ENCODE measurements at places on chromosomes 7 and 10. TPM values are rescaled to one million over a fixed set of nuclear protein-coding genes. Genes with fewer than 3 reads are reported as not detected.

Gene GNAT3
- total RNA-seq: not detected

Gene LIPN
- not detected for total RNA-seq

Gene LLCFC1
- total RNA-seq: not detected

Gene GAD2
- not detected for total RNA-seq

Gene ANKRD7
- total RNA-seq: 0.26 TPM

Gene SYT15B
- total RNA-seq: 8.2 TPM

Gene PAX4
- not detected for total RNA-seq

Gene SVOPL
- not detected for total RNA-seq

Gene EPHB6
- 32.3 TPM for total RNA-seq

Gene LEP
- 1.7 TPM for total RNA-seq

Gene FXYD4
- not detected for total RNA-seq

Gene SORCS1
- 0.09 TPM for total RNA-seq

All from pericardium fibroblast (primary cell).